ENCODE measurements at places on chromosomes 5 and 9.

DNA sequence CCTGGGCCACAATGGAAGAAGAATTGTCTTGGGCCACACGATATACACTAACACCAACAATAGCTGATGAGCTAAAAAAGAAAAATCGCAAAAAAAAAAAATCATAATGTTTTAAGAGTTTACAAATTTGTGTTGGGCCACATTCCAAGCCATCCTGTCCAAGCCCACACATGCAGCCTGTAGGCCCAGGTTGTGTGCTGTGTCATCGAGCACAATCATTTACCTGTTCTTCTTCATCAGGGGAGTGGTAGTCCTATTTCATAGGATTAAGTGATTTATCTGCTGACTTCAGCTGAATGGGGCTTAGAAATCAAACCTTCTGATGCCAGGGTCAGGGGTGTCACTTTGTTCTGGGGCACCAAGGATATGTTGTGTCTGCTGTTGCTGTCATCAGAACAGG is 44.6 kb upstream of the ELL2 start:
- DNase-seq: no peak

DNA sequence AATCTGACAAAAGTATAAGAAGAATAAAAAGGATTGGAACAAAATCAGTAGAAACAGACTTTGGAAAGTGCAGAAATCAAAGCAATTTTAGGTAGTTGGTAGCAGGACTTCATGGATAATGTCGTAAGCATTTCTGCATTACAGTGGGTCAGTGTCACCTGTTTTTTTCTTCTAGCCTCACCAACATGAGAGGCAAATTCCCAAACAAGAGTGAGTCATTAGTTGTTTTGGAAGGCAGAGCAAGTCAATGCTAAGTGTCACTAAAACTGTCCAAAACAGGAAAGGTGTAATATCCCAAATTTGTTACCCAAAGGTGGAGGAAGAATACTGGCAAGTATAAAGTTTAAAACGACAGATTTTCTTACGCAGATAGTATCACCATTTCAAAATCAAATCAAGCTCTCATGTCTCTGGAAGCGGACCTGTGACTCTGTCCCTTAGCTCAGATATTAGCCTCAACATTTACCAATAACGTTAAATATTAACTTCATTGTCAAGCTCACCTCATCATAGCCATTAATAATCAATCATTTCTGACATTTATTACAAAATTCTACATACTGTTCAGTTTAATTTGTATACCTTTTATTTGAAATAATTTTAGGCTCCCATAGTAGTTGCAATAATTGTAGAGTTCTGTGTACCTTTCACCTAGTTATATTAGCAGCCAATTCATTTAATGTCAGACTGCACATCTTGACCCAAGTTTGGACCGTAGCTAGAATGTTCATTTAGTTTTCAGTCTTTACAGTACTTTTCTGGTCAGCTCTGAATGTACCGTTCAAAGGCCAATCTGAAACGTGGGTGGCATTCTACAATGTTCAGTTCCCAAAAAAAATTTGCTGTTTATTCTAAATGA is 901.2 kb upstream of the COX7C start:
- DNase-seq: no peak

GRCh38 chr5:54645882-54646355 is 128.4 kb downstream of the SNX18 start:
- DNase-seq: no peak

GRCh38 chr5:74636552-74636951 is 4.0 kb downstream of the ENC1 start:
- no peak for DNase-seq

DNA sequence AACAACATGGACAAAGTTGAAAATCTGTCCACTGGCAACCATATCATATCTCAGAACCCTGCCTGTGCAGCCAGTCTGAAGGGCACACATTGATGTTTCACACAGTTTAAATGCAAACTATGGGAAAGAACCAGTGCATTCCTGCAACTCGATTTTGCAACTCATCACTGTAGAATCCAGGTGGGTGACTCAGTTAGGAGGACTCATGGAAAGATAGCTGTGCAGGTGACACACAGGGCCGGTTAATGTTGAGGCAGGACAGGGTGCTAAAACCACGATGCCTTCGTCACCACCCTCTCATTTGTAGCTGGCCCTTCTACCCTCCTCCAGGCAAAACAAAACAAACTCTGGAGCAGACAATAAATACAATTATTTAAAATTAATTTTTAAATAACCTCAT is 62.8 kb downstream of the TLE1 start:
- no peak for DNase-seq

DNA sequence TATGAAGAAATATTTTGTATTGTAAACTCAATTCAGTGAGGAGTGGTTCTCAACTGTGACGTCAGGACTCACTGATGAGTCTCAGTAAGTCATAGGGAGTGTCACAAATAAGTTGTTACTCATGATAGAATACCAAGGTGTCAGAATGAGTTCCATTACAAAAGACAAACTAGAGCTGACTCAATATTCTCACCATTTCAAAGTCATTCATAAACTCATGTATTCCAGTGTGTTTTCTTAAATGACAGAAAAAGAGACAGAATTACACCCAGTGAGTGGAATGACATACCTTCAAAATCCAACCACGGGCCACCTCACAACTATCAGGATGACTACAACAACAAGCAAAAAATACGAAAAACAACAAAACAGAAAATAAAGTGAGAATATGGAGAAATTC is 321.5 kb downstream of the ENC1 start:
- DNase-seq: no peak

DNA sequence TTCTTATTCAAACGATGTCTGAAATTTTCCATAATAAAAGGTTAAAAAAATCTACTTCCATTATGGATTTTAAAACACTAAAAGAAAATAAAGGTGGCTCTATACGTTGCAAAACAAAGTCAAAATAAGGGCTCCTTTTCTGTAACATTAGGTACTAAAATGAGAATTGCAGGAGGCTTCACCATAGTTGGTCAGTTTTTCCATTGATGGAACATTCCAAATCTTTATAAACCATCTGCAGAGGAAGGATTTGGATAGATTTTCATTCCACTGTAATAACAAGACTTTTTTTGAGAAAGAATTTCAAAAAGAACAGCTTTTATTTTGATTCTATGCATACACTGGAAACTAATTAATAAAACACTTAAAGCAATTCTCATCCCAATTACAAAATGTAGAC is 145.6 kb downstream of the LURAP1L start:
- DNase-seq: no peak

DNA sequence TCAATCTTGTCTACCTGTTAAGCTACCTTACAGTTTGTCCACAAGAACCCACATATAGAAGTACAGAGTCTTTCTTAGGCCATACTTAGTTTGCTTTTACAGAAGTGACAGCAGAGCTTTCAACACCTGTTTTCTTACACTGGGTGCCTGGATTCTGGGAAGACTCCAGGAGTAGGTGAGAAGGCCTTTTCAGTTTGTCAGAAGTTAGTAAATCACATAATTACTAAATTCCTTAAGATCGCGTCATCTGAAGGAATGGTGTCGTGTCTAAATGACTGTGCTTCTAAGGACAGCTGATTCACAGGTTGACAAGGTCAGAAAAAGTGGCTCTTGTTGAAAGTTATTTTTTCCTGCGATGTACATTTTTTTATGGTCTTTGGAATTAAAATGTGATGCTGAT is 97.0 kb upstream of the FAM120A start:
- no peak for DNase-seq

- no peak for DNase-seq
Measured at GRCh38 chr9:111948951-111949350, 52.3 kb downstream of the UGCG start.

DNA sequence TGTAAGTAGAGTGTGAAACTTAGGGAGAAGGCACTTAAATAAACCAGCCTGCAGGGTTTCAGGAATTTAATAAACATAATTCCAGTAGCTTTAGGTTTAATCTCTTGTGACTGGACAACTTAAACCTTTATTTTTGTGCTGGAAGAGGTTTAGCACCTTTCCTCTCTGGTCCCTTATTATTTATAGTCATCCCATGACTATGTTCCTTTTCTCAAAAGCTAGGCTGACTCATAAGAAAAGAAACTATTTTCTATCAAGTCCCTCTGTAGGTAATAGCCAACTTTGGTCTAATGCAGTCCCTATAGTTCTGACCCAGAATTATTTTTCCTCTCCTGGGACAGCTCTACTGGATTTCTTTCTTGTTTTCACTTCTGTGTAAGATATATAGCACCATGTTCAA is 588.9 kb downstream of the NR2F1-AS1 start:
- no peak for DNase-seq

GRCh38 chr5:122228728-122229392 is 83.2 kb upstream of the SNCAIP start:
- no peak for DNase-seq

GRCh38 chr9:14870090-14870489 is 40.1 kb downstream of the FREM1 start:
- DNase-seq: no peak

DNA sequence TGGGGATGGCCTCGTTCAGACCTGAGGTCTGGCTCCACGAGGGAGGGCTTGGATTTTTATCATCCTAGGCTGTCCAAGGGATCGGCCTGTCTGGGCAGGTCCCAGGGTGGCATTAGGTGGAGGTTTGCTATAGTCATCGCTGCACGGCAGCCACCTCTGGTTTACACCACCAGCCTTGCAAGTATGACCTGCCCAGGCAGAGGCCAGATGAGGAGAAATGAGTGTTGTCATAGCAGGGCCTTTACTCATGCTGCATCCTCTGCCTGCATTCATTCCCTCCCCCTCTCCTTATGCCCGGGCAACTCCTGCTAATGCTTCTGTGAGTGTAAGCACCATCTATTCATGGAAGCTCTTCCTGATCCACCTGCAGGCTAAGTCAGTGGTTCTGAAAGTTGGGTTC is 15.3 kb upstream of the NDST1 start:
- no peak for DNase-seq

DNA sequence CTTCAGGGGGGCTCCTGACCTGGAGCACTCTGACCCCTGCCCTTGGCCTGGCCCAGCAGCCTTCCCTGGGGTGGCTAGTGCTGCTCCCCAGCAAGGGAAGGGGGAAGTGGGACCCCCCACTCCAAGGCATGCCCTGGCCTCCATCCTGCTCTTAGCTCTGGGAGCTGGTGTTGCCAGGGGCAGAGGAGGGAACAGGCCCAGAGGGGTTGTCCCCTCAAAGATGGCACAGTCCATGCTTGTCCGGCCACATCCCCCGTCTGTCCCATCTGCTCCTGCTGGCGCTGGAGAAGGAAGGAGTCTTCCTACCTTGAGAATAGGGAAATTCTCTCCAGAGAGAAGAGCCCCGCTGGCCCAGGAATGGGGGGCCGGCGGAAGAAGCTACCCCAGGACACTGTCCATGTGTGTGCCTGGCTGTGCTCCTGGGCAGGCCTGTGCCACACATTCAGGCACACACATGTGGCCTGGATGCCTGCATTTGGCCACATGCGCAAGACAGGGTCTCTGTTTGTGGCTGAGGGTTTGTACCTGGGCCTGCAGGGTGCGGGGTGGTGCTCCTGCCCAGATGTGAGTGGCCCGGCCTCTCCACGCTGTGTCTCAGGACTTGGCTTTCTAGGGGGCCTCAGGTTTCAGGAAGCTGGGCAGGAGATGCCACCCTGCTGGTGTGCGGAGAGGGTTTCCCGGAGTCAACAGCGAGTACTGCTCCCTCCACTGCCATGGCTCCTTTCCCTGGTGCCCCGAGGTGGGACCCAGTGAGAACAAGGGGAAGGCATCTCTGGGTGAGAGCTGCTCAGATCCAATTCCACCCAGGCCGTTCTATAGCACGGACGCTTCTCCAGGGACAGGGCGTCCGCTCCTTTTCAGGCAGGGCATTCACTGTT is 247.1 kb downstream of the PBX3 start:
- DNase-seq: no peak

- DNase-seq: no peak
Measured at GRCh38 chr9:37954581-37954981, 50.7 kb upstream of the SLC25A51 start.

DNA sequence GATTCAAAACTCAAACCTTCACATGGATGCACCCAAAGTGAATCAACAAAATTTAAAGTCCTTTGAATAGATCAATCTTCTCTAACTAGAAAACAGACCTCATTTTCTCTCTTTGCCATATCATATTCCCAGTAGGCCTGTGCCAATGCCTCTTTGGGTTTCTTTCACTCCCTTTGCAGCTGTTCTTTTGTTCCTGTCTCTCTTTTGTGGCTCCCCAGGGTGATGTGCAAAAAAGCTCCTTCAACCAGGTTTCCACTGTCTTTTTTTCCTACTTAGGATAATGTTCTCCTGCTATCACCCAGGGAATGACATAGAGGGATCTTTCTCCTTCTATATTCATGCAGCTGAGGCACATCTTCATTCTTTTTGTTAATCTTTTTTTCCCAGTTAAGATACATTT is 54.6 kb downstream of the MARCHF3 start:
- DNase-seq: no peak

DNA sequence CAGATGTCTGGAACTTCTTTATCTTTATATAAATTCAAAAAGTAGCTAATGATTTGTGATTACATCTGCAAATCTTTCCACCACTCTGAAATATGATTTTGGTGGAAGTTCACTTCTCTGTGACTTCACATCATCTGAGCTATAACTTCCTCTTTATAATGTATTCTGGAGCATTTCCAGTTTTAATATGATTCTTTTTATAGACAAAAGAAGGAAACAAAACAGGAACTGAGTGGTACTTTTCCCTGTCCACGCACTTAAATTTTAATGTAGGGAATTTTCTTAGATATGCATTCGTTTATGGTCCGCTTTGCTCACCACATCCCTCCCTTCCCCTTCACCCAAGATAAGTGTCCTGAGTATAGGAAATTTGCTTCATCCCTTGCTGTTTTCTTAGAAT is 333.5 kb downstream of the CHSY3 start:
- no peak for DNase-seq

GRCh38 chr5:73496984-73497457 is 1.2 kb upstream of the BTF3 start:
- no peak for DNase-seq

GRCh38 chr9:125631391-125632085 is 75.5 kb downstream of the MAPKAP1 start:
- DNase-seq: no peak

DNA sequence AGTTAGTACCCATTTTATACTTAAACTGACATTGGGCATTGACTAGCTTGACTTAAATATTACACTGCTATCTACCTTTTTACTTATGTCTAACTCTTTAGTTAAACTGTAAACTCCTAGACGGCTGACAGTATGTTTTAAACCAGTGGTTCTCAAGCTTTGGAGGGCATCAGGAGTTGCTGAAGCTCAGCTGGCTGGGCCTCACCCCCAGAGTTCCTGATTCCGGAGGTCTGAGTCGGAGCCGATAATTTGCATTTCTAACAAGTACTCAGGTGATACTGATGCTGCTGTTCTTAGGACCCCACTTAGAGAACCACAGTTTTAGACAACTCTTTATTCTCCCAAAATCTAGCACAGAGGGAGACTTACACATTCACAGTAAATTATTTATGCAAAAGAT is 63.3 kb upstream of the PCA3 start:
- DNase-seq: no peak

- DNase-seq: no peak
Measured at GRCh38 chr5:72709341-72709740, 107.1 kb upstream of the TNPO1 start.

DNA sequence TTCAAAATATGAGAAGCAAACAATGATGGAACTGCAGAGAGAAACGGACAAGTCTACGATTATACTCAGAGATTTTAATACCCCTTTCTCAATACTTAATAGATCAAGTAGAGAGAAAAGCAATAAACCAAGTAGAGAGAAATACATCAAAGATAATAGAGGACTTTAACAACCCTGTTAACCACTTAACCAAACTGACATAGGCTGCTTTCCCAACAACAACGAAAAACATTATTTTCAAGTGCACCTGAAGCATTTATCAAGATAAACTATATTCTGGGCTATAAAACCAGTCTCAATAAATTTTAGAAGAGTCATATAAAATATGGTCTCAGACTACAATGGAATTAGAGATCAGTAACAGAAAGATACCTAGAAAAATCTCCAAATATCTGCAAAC is 67.4 kb downstream of the GNAQ start:
- DNase-seq: no peak

GRCh38 chr5:34460496-34460895 is 195.6 kb upstream of the RAI14 start:
- DNase-seq: no peak
